GM23338 (cell line): ENCODE measurements at places on chromosomes 11 and 22. TPM values are rescaled to one million over a fixed set of nuclear protein-coding genes. Genes with fewer than 3 reads are reported as not detected.

DNA sequence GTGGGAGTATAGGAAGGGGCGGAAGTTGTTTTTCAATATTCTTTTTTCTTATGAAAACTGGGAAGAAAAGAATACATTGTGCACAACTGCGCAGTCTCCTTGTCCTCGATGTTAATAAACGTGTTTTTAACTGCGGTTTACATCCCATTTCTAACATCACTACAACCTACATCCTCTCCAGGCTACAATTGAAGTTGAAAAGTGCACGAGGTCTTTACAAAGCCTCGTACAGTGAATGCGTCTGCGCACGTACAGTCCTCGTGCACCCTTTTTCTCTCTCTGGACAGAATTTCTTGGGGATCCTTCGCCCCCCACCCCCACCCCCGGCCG is 102.4 kb downstream of the WT1 start:
- no peak for DNase-seq

The PCNX3 gene
- total RNA-seq = 41.2 and 52.2 TPM in 2 replicates

GRCh38 chr11:117010808-117011540 is 87.3 kb downstream of the SIK3 start:
- DNase-seq = no peak

DNA sequence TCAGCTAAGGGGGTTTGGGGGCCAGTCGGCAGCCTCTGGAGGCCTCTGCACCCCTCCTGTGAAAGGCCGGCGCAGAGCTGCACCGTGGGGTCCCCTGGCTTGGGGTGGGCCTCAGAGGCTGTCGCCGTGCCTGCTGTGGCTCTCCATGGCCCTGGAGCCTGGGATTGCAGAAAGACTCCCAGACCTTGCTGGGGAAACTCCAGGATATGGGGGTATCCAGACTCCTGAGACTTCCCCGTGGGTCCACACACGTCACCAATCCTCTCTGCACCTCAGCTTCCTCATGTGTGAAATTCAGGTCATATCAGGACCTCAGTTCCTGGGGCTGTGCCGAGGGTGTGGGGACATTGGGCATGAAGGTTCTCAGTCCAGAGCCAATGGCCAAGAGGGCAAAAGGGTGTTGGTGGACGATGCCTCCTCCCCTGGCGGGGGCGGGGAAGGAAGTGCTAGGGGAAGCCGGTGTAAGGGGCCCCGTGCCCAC is 97.1 kb downstream of the KCNQ1 start:
- DNase-seq = no peak

DNA sequence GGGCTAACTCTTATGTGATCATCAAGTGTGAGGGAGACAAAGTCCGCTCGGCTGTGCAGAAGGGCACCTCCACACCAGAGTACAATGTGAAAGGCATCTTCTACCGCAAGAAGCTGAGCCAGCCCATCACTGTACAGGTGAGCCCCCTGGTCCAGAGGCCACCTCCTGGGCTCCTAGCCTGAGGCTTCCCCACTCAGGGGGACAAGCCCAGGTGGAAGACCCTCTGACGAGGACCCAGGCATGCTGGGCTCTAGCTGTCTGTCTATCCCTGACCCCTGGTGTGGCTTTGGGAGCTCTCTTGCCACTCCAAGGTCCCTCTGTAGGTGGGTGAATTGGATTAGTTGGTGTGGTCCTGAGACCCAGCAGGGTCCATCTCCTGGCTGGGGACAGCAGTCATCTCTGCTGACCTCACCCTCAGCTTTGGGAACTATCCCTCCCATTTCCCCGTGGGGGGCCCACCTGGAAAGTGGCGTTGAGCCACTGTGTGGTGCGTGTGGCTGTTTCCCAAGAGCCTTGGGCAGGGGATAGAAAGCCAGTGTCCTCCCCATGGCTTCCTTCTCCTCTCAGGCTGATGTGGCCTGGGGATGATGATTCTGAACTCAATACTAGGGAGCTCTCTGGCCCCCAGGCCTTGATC is 5.4 kb upstream of the MYO7A start:
- DNase-seq = no peak
